ENCODE measurements at places on chromosomes 6 and 20.

DNA sequence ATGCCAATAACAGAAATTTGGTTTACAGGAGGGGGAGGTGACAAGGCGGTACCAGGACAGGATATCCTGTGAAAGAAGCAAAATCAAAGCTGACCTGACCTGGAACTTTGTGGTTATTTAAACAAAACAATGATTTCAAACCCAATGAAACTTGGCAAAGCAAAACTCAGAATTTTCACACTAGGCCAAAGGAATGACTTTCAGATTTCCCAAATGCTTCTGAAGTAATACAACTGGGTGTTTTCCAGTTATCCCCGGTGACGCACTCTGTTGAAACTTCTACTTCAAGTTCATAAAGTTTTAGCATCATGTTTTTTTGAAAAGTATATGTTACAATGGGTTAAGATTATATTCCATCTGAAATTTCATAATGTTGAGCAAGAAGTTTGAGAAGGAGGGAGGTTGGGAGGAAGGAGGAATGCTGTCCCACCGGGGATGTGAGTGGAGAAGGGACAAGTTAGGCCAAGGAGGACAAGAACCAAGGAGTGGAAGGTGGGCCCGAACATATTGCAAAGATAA, 78.1 kb upstream of the TRAF3IP2 start:
- no peak for DNase-seq

DNA sequence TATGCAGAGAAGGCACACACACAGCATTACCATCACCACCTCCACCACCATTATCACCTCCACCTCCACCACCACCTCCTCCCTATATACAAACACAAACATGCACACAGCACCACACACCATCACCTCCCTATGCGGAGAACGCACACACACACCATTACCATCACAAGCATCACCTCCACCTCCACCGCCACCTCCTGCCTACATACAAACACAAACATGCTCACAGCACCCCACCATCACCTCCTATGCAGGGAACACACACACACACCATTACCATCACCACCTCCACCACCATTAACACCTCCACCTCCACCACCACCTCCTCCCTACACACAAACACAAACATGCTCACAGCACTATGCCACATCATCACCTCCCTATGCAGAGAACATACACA, 236.5 kb upstream of the AFDN start:
- no peak for DNase-seq

DNA sequence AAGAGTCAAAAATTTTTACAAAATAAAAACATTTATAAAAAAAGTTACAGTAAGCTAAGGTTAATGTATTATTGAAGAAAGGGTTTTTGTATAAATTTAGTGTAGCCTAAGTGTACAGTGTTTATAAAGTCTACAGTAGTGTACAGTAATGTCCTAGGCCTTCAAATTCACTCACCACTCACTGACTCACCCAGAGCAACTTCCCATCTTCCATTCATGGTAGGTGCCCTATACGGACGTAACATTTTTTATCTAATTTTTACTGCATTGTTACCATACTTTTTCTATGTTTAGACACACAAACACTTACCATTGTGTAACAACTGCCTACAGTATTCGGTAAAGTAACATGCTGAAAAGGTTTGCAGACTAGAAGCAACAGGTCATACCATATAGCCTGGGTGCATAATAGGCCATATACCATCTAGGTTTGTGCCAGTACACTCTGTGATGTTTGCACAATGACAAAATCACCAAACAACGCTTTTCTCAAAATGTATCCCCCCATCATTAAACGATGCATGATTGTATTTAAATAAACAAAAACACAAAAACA, 6.0 kb downstream of the MTFR2 start:
- DNase-seq: no peak

DNA sequence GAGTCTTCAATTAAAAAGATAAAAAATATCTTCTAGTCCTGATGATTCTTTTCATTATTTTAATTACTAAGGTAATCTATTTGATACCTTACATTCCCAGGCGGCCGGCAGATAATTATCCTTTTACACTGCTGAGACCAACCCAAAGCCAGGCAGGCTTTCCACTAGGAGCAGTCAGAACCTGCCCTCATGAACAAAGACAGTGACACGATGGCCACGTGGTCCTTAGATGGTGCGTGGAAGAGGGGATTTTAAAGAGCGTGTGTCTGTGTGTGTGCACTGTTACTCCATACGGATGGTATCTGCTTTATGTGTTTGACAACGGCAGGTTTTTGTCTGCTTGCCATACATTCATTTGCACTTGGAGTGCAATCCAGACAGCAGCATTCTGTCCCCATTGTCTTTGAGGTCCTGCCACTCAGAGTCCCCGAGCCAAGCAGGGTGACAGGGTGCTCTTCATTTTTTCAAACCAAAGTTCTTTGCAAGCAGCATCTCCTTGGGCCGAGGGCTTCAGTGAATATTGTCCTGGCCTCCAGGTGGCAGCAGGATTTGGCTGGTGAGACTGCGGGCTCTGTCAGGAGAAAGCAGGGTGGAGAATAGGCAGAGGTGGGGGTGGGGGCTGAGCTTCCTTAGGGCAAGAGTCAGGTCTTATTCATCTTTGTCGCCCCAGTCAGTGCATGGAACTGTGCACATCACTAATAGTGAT, 260.5 kb downstream of the NRN1 start:
- no peak for DNase-seq

- no peak for DNase-seq
Observed at GRCh38 chr6:151689499-151690201, 117.8 kb upstream of the ESR1 start.

DNA sequence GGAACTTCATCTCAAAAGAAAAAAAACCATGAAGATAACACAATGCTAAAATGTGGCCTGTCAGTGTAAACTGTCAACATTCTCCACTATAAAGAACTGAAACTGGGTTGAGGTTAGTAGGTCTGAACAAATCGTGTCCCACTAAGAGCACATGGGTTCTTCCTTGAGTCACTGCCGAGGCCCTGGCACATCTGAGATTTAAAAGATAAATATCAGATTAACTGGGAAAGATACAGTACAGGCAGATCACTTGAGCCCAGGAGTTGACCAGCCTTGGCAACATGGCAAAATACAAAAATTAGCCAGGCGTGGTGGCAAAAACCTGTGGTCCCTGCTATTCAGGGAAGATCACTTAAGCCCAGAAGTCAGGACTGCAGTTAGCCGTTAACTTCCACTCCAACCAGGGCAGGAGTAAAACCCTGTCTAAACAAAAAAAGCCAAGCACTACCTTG, 5.6 kb downstream of the EEF1A1 start:
- no peak for DNase-seq

DNA sequence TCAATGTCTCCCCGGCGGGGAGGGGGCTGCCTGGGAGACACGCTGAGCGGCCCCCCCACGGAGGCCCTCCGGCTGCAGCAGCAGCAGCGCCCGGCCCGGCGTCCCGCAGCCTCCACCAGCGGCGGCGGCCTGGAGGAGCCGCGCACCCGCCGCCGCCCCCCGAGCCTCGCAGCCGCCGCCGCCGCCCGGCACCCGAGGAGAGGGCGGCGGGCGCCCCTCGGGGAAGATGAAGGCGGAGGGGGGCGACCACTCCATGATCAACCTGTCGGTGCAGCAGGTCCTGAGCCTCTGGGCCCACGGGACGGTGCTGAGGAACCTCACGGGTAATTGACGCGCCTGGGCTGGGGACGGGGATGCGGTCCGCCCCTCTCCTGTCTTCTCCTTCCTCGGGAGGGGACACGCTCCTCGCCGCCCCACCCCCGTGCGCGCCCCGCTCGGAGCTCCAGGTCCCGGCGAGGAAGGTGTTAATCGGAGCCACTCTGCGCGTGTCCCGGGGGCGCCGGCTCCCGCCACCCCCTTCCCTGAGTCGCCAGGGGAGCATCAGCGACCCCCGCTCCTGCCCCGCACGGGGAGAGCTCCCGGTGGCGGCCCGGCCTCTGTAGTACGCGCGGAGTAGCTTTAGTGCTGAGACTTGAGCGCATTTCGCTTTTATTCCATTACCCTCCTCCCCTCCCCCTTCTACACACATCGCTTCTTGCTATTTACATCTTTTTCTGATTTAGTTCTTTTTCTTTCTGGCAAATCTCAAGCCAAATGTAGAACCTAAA, 686 bp downstream of the TMEM170B start:
- DNase-seq: peak; percentile 7

DNA sequence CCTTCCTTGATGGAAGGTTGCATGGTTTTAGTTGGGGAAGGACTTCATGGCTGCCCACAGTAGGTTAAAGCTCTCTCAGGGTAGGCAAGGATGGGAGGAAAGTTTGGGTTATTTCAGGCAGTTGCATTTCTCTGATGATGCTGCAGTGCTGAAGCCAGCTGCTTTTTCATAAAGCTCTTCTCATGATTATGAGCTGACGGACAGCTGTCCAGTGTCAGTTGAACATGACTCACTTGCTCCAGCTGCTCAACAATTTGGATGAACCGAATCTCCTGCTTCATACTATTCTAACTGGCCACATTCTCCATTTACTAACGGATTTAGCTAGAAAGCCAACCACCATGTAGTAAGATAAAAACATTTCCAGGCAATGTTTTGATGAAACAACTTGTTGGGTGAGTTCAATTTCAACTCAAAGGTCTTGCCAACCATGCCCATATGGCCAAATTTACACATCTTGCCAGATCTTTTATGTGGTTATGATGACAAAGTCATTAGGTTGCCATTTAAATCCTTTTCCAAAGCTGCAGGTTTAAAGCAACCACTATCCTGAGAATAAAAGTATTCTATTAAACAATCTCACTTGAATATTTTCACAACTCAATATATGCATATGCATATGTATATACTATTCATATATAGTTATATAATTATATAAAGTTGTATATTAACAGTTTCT, 125.9 kb downstream of the HS3ST5 start:
- DNase-seq: no peak

- no peak for DNase-seq
Observed at GRCh38 chr6:73823046-73823735, 127.2 kb downstream of the CD109 start.

DNA sequence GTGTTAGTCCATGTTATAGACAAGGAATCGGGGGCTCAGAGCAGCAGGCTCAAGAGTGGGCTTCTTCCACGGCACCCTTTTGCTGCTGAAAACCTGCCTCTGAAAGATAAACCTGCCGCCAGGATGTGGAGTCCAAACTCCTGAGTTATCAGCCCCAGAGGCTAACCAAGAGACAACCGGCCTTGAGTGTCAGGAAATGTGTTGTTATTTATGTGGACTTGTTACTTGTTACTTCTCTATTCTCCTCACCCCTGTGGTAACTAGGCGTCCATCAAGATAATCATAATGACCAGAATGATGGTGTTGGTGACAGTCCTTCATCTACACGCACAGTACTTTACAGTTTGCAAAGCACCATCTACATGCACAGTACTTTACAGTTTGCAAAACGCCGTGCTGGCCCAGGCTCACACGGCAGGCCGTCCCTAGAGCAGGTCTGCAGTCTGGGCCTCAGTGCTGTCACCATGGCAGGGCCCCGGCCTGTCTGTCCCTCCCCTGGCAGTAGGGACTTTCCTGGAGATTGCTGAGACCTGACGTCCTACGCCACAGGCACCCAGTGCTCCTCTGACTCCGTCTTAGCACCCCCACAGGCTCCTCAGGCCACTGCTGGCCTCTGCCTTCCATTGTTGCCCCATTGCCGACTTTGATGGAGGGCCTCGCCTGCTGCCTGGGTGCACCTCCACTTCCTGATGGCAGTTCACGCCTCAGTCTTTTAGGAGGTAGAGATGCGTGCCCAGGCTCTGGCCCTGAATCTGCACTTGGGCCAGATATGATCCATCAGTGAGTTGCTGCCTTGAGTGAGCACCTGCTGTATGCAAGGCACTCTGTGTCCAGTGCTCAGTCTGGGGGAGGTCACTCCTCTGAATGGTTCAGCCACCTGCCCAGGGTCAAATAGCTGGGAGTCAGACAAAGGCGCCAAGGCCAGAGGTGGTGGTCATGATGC, 9.1 kb upstream of the BPIFB4 start:
- no peak for DNase-seq

GRCh38 chr20:44253528-44253927, 6.4 kb downstream of the GDAP1L1 start:
- DNase-seq: no peak
